Cerebellum (tissue), 4 donors: ENCODE measurements at places on chromosomes 5 and 9.

- DNase-seq = no peak
Observed at GRCh38 chr5:145685417-145685816, 149.7 kb downstream of the PRELID2 start.

DNA sequence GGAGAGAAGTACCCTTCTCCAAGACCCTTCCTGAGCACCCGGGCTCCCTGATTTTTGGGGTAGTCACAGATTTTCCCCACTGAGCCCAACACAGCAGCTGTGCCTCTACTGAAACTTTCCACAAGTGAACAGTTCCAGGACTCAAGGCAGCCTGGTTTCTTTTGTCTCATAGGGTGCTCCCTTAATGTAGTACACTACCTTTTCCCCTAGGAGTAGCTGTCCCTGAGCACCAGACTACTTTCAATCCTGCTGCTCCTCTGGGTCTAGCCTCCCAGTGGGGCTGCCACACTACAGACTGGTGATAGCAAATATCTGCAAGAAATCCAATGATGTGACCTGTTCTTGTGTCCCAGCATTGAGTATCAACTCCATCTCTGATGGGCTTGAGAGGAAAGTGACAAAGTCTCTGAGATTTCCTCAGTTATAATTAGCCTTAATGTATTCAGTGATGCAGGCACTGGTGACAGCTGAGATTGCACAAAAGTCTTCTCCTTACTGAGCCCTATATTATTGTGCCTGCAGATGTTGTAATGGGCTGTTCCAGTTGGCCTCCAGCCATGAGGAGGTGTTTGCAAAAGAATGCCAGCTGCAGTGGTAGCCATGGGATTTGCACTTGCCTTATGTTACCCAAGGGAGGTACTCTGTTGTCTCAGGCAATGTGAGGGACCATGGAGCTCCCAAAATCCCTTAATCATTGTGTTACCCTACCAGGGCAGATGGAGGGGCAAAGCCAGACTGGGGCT is 1802.5 kb downstream of the EFNA5 start:
- DNase-seq = no peak

DNA sequence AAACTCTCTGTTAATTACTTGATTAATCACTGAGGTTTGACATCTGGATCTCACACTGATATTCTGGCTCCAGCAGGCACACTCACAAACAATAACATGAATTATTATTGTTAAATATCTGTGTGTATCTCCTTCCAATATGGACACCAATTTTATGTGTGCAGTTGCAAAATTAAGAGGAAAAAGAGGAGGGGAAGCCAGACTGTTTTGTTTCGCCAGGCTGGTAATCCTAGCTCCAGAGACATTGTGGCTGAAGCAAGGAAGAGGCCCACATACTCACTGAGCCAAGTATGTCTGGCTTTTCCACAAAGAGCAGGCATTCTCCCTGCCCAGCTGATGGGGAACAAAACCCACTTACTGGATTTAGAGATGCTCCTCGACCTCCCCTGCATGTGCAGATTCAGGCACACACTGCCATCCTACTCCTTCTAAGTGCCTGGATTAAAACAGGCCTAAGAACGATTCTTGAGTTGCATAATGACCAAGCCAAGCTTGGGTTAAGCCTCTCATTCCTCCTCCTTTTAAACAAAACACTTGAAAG is 181.9 kb downstream of the ESM1 start:
- DNase-seq = no peak

DNA sequence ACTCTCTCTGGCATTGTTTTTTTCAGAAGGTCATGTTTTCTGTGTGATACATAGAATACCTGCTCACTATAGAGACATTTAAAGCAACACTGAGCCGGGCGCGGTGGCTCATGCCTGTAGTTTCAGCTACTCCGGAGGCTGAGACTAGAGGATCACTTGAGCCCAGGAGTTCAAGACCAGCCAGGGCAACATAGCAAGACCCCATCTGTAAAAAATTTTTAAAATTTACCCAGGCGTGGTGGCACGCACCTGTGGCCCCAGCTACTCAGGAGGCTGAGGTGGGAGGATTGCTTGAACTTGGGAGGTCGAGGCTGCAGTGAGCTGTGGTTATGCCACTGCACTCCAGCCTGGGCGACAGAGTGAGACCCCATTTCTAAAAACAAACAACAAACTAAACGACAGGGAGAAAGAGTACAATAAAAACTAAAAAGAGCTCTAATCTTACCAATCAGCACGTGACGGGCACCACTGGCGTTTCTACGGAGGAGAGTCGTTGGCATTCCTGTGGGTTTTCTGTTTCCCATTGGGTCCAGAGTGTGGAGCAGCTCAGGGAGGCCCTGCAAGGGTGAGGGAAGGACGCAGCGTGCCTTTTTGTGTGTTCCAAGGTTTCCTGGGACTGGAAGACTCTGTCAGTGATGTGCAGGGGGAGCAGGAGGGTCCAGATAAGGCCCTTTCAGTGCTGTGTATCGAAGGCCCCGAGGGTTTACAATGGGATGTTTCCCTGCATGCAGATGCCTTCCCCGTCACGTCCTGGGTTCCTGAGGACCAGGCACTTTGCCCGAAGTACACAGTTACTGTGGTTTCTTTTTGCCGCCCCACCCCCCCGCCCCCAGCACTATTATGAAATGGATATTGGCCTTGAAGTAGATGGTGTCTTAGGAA is 7.2 kb upstream of the RNU6ATAC start:
- no peak for DNase-seq

DNA sequence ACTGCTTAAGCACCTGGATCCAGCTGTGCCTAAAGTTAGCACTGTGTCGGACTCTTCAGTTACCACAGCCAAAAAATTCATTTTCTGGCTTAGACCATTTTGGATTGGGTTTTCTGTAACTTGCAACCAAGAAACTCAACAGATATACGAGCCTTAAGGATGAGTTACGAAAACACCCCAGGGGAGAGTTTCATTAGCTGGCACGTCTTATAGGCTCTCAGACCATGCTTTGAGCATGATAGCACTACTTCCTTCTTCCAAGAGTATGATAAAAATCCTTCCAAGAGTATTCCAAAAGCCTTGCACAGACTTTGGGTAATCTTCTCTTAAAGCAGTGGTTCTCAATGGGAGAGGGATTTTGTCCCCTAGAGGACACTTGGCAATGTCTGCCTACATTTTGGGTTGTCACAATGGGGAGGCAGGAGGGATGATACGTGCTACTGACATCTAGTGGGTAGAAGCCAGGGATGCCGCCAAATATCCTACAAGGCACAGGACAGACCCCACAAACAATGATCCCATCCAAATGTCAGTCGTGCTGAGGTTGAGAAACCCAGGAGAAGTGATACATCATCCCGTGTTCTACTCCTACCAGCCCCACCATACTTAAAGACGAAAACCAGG is 64.8 kb downstream of the SMIM23 start:
- DNase-seq = no peak

GRCh38 chr5:127924606-127925005 is 159.0 kb upstream of the SLC12A2 start:
- DNase-seq = no peak

DNA sequence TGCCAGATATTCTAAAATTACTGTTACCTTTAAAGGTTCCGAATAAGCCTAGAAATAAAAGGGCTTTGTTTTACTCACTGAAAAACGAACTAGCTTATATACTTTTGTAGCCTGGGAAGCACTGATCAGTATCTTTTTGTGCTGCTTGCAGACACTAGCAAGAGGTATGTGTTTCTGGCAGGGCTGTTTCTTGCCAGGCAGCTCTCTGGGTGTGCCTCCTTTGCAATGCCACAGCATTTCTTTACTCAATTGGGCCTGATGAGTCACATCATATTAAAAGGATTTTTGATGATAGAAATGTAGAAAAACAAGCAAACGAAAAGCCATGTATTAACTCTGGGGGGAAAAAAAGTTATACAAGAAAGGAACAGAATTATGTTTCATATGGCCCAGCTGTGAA is 35.6 kb downstream of the CD180 start:
- no peak for DNase-seq

GRCh38 chr9:119526698-119527097 is 157.5 kb upstream of the BRINP1 start:
- DNase-seq = no peak
